COR-L47 (cell line): ENCODE measurements at places on chromosomes 6 and 20.

DNA sequence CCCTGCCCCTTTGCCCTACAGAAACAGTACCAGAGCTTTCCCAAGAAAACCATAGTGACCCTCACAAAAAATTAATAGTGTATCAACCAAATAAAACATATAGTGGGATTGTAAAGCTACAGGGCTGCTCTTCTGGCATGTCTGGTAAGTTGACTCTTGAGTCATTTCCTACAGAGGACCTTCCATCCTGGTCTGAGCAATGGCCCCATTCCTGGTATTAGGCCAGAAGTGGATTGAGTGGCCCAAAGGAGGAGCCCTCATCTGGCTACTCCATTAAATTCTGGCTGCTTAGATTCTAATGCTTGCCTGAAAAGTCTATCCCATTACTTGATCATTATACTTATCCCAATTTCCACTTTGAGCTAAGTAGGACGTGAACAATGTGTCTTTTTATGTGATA, 150.9 kb upstream of the HMGN3 start:
- DNase-seq, result no peak

DNA sequence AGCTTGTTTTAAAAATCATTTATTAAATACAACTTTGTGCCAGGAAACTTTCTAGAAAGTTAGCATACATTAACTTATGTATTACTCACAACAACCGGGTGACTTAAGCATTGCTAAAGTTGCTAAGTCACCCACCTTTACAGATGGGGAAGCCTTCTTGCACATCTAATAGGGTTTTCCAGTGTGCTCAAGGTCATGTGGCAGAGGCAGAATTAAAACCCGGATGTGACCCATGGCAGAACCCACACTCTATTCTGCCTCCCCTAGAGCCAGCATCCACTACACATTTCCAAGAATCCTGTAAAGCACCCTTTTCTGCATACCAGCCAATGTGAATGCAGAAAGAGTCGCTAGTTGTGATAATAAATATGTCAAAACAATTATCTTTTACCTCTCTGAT, 13.4 kb downstream of the LINC00237 start:
- no peak for DNase-seq

GRCh38 chr20:24684421-24684871, 215.0 kb downstream of the SYNDIG1 start:
- DNase-seq, result no peak

- no peak for DNase-seq
Observed at GRCh38 chr6:108737594-108738546, 110.4 kb upstream of the ARMC2 start.

DNA sequence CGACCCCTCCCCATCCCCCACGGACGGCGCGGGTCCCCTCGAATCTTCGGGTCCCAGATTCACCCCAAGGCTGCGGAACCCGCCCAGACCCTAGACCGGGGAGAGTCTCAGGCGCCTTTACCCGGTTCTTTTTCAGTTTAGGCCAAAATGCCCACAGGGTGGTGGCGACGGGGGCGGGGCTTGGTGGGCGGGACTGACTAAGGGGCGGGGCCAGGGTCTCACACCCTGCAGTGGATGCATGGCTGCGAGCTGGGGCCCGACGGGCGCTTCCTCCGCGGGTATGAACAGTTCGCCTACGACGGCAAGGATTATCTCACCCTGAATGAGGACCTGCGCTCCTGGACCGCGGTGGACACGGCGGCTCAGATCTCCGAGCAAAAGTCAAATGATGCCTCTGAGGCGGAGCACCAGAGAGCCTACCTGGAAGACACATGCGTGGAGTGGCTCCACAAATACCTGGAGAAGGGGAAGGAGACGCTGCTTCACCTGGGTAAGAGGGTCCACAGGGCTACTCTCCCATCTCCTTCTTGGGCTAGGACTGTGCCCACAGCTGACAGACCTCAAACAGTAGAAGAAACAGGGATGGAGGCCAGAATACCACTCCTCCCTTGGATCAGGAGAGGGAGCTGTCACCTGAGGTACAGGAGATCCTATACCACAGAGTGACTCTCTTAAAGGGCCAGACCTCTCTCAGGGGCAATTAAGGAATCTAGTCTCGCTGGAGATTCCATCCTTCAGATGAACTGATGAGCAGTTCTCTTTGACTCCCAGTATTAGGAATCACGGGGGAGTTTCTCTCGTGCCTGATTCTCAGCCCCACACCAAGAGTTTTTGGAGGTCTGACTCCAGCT, 942 bp downstream of the HLA-E start:
- DNase-seq, result no peak

GRCh38 chr6:154301839-154302752, 54.5 kb downstream of the IPCEF1 start:
- no peak for DNase-seq

DNA sequence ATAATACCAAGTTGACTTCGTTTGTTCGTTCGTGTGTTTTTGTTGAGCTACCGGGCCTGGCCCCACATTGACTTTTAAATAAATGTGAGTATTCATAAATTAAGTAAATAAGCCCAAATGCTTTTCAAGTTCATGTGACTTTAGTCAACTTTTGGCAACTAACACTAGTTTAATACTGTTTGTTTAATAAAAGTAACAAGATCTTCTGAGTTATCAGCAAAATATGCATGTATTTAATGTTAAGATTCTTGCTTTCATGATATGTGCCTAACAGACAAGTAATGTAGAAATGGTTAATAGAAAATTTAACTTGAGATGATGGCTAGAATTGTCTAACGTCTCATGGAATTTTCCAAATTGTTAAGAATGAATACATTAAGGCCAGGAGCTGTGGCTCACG, 38.7 kb upstream of the ECI2 start:
- no peak for DNase-seq

GRCh38 chr6:53264915-53265607, 83.7 kb downstream of the ELOVL5 start:
- no peak for DNase-seq

DNA sequence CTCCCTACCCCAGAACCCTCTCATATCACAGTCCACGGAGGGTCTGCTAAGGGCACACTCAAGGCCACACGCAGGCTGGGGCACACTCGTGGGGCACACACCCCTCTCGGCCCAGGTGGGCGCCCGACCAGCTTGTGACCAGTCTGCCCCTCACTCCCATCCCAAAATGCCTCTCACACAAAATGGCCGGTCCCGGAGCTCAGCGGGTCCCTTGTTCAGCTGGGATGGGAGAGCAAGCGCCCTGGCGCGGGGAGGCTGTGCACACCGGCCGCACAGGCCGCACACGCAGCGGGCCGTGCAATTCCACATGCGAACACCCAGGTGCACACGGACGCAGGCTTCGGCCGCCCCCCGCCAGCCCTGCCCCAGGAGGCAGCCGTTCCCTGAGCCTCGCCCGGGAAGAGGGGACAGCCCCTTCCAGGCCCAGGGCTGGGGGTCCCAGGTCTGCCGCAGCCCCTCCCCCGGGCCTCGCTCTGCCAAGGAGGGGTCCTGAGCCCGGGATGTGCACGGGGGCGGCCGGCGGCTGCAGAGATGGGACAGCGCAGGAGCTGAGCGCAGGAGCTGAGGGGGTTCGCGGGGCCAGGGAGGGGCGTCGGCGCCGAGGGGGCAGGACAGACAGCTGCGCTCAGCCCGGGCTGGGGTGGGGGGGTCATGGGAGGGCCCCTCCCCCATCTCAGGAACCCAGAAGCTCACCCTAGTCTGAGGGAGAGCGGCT, 1.3 kb downstream of the KCNQ2 start:
- DNase-seq, result no peak

GRCh38 chr6:150470960-150471665, 102.3 kb downstream of the IYD start:
- no peak for DNase-seq

DNA sequence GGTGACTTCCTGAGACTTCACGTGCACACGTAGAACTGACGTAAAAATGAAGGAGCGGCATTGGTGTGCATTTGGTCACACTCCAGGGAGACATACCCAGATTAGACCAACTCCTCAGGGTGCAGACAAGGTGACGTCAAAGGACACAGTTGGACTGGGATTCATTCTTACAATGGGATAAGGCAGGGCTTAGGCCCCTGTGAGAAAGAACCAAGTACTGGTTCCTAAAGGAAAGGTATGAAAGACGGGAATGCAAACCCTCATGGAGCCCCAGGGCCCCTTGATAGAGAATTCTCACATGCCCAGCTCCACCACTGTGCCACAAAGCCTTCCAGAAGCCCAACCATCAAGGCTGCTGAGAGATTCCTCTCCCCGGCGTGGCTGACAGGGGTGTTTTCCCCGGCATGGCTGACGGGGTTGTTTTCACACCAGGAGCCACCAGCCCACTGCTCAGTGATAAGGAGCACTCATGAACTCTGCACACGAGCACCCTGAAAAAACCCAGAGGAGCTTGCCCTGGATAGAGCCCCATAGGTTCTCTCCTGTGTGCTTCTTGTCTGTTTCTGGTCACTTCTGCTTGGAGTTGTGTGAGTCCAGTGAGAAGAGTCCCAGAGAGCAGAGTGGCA, 90.1 kb downstream of the CAP2 start:
- no peak for DNase-seq

- DNase-seq, result no peak
Observed at GRCh38 chr6:36598739-36599318, 4.7 kb downstream of the SRSF3 start.

DNA sequence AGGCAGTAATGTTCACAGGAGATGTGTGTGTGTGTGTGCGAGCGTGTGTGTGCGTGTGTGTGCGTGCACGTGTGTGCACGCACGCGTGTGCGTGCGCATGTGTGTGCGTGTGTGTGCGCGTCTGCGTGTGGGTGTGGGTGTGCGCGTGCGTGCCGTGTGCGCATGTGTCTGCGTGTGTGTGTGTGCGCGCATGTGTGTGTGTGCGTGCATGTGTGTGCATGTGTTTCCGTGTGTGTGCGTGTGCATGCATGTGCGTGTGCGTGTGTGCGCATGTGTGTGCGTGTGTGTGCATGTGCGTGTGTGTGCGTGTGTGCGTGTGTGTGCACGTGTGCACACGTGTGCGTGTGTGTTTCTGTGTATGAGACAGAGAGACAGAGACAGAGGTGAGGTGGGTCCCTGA, 136.0 kb upstream of the CST7 start:
- no peak for DNase-seq

DNA sequence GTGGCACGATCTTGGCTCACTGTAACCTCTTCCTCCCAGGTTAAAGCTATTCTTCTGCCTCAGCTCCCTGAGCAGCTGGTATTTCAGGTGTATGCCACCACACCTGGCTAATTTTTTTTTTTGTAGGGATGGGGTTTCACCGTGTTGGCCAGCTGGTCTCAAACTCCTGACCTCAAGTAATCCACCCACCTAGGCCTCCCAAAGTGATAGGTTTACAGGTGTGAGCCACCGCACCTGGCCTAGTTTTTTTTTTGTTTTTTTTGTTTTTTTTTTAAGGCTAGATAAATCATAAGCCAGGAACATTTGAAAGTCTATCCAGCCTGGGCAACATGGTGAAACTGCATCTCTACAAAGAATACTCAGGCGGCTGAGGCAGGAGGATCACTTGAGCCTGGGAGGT, 10.9 kb downstream of the RRP36 start:
- DNase-seq, result no peak

DNA sequence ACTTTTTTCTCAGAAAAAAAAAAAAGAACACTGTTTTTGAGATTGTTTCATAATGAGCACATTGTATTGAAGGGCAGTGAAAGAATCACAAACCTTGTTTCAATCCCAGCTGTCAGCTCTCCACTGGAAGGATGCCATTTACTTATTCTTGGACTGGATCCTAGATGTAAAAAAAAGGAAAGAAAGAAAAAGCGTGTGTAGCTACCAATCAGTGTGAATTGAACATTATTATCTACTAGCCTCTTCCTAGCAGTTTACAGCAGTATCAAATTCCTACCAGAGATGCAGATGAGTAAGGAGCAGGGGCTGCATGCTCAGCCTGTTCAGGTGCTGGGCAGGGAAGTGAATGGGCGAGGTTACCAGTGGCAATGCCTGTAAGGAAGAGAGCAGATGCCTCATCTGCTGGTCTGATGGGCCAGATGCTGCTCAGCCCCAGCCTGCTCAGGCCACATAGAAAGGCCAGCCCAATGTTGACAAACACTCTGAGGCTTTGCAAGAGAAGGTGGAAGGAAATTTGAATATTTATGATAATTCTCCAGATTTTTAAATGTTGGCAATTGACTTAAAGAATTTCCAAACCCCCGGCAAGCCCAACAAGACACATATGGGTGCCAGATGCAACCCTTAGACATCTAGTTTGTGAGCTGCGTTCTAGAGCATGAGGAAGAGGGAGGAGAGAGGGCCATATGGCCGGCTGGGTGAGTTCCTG, 189.5 kb downstream of the IBTK start:
- peak; percentile 44 for DNase-seq
